ENCODE measurements at places on chromosomes 4 and X.

GRCh38 chrX:124641737-124642491 is 295.6 kb downstream of the SH2D1A start:
- no peak for DNase-seq

- no peak for DNase-seq
Observed at GRCh38 chr4:560731-561291, 15.3 kb downstream of the TMEM271 start.

GRCh38 chr4:24482871-24483270 is 101.5 kb downstream of the DHX15 start:
- DNase-seq = no peak

DNA sequence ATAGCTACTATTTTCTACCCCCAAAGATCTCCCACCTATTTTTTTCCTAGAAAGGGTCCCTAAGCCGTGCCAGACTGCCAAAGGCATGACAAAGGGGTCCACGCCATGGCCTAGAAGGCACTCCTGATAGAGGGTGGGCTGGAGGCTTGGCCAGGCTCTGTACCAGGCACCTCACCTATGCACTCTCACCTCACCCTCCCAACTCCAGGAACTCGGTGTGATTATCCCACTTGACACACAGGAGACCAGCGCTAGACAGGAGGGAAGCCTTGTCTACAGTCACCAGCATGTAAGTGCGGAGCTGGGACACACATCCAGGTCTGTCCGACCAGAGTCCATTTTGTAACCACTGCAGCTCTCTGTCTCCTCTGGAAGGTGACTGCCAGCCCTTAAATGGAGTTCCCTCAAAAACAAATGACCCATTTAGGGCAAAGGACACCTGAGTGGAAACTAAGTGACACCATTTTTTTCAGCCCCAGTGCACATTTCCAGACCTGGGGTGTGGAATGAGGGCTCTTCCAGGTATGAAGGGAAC is 106.4 kb downstream of the RTL5 start:
- no peak for DNase-seq

- DNase-seq = no peak
Observed at GRCh38 chrX:74246524-74246923, 57.5 kb upstream of the ZCCHC13 start.

DNA sequence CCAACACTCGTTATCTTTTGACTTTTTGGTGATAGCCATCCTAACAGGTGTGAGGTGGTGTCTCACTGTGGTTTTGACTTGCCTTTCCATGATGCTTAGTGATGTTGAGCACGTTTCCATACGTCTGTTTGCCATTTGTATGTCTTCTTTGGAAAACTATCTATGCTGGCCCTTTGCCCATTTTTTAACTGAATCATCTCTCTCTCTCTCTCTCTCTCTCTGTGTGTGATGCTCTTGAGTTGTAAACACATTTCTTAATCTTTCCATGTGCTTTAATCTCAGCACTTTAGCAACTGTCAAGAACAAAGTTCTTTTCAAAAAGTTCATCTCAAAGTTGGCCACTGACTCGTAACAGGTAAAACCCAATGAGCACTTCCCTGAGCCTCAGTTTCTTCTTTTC is 10.5 kb downstream of the SORBS2 start:
- no peak for DNase-seq

GRCh38 chrX:142095651-142096245 is 109.3 kb downstream of the MAGEC2 start:
- no peak for DNase-seq

DNA sequence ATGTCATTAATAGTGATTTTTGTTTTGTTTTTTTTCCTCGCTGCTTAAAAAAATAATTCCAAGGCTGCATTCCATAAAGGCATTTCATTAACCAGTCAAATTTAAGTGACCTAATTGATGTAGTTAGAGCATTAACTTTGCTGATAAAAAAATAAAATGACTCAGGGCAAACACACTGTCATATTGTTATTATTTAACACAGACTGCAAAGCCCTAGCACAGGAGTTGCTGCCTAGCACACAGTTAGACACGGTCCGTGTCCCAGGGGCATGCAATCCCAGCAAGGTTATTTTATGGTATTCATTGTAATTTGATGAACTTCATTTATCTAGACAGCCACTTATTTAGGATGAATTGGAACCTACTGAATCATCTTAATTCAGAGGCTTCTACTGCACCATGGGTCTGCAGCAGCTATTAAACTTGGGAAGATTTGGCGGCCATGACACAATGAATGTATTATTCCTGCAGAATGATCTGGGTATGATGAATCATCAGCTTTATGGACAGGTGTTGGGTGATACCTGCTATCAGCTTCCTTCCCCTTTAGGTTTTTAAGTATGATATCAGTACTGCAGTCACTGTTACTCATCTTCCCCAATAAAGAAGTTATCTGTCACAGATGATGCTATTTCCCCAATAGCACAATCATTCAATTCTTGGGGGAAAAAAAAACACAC is 182.7 kb downstream of the PPARGC1A start:
- DNase-seq = no peak

DNA sequence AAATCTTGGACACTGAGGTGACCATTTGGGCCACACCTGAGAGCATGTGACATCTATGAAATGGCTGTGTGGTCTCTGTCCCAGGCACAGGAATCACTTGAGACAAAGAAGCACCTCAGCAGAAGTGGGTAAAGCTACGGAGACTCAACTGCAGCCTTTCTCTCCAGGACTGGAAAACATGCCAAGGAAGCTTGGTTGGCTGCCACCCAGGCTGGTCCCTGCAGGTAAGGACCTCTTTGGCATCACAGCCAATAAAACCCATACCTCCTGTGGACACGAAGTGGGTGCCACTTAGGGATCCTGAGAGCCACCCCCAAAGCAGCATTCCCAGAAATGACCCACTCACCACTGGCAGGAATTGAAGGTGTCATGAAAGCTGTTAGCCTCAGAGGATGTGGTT is 74.6 kb downstream of the LEF1 start:
- DNase-seq = no peak

GRCh38 chr4:20299515-20299914 is 47.8 kb downstream of the SLIT2 start:
- DNase-seq = no peak

DNA sequence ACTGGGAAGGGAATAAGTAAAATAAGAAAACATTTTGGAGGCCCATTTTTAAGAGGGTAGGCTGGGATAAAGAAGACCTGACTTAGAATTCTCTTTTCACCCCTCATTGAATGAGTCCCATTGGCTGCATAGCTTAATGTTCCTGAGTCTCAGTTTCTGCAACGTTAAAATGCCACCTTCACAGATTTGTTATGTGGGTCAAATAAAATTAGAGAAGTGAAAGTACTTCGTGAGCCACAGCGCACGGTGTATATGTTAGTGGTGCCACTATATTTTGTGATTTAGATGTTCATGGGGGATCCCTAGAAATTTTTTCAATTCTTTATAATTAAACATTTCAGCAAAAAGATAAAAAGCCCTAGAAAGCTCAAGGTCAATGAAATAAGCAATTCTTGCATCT is 109.2 kb upstream of the HS3ST1 start:
- DNase-seq = no peak

DNA sequence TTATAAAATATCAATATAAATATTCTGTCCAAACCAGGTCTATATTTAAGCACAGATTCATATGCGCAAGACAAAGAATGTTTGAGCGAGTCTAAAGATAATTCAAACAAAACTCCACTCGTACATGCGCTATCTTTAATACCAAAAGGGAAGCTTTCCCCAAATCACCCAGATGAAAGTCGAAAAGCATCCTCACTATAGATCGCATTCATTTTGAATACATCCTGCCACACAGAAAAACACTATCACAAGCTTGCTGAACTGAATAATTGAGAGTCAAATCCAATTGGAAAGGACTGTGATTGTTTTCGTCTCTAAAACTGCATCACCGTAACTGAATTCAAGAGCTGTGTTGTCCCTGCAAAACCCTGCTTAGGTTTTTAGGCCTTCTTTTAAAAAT is 685 bp downstream of the TASL start:
- no peak for DNase-seq

DNA sequence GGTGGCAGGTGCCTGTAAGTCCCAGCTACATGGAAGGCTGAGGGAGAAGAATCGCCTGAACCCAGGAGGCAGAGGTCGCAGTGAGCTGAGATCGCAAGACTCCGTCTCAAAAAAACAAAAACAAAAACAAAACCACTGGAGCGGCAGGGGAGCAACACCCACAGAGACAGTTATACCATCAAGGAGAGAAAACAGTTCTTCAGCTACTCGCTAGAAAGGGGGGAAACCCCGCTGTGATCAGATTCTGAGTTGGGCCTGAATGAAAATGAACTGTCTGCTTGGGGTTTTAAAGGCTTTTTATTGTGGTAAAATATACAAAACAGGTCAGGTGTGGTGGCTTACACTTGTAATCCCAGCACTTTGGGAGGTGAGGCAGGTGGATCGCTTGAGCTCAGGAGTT is 16.8 kb upstream of the IRAK1 start:
- DNase-seq = no peak

- DNase-seq = no peak
Observed at GRCh38 chr4:1547131-1547855, 136.8 kb downstream of the FAM53A start.

GRCh38 chr4:77113069-77113468 is 37.3 kb upstream of the CCNI start:
- no peak for DNase-seq

DNA sequence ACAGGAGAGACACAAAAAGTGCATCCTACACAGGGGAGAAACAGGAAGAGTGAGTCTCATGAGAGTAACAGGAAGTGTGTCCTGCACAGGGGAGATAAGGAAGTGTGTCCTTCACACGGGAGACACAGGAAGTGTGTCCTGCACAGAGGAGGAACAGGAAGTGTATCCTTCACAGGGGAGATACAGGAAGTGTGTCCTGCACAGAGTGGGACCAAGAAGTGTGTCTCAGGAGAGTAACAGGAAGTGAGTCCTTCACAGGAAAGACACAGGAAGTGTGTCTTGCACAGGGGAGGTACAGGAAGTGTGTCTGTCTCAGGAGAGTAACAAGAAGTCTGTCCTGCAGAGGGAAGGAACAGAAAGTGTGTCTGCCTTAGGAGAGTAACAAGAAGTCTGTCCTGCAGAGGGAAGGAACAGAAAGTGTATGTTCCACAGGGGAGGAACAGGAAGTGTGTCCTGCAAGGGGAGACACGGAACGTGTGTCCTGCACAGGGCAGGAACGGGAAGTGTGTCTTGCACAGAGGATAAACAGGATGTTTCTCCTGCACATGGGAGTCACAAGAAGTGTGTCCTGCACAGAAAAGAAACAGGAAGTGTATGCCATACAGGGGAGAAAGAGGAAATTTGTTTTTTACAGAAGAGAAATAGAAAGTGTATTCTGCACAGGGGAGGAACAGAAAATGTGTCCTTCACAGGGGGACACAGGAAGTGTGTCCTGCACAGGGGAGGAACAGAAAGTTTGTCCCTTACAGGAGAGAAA is 102.0 kb downstream of the ARSF start:
- no peak for DNase-seq

DNA sequence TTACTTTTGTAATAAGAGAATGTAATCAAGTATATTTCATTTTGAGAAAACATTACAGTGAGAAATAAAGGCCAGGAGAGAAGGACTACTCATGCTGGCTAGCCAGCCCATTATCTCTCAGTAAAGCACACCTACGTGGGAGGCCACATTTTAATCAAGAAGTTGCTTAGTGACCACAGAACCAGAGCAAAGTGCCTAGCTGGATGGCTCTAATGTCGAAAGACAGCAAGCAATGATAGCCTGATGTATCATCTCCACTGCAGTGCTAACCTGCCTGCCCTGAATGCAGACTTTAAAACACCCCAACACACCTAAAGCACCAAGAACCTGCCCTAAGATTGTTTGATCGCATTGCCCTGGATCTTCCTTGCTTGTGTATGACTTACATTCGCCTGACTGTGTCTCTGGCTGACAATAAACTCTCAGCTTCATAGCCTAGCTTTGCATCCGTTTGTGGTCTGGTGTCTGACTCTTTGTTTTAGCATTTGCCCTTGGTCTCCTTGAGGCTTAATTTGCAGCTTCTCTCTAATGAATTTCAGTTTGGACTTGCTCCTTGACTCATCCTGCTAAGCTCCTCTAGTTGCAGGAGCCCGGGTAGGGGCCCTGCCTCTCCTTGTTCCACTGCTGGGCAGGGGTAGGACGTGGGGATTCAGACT is 31.4 kb upstream of the SOWAHD start:
- DNase-seq = no peak

- no peak for DNase-seq
Observed at GRCh38 chr4:48858130-48858529, 27.2 kb downstream of the OCIAD1 start.

- no peak for DNase-seq
Observed at GRCh38 chrX:79081895-79082512, 62.5 kb upstream of the GPR174 start.

- DNase-seq = no peak
Observed at GRCh38 chr4:183599284-183599683, 59.7 kb downstream of the RWDD4 start.

- DNase-seq = no peak
Observed at GRCh38 chrX:129983575-129984110, 1.2 kb downstream of the BCORL1 start.

GRCh38 chrX:70554081-70554480 is 109.4 kb downstream of the DLG3 start:
- DNase-seq = no peak

DNA sequence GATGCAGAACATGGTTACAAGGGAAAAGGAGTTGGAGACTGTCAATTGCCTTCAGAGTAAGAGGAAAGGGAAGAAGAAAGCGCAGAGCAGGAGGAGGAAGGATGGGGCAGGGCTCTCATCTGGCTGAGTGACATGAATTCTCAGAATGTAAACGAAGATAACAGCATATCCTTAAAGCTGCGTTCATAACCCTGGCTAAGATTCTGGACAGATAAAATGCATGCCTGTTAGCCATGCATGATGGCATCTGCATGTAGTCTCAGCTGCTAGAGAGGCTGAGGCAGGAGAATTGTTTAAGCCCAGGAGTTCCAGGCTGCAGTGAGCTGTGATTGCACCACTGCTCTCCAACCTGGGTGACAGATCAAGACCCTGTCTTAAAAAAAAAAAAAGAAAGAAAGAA is 493.5 kb upstream of the PRKX start:
- DNase-seq = no peak

DNA sequence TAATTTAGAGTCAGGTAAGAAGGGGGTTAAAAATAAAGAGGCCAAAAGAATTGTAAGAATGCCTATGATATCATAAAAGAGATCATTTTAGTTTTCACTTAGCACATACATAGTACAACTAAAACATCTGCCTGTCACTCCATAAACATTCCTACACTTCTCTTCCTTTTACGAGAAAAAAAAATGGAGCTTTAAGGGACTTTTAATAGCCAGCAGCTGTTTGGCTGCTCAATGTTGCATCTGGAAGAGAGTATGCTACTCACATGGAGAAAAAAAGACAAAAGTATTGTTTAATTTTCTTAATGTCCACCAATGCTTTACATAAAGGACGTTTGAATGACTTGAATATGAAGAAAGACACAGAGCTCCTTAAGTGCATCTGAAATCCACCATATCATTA is 48.7 kb upstream of the TNIP3 start:
- no peak for DNase-seq

- DNase-seq = no peak
Observed at GRCh38 chr4:172648471-172648870, 520.1 kb upstream of the GALNT7 start.

GRCh38 chr4:111492496-111492895 is 652.8 kb upstream of the FAM241A start:
- DNase-seq = no peak

GRCh38 chr4:3630598-3631543 is 98.6 kb upstream of the LRPAP1 start:
- no peak for DNase-seq

Data from stimulated activated CD8-positive, alpha-beta memory T cell treated with anti-CD3 and anti-CD28 coated beads, Interleukin-15, amount 100 ng/mL, for 48 hours (primary cell).